ENCODE measurements at places on chromosomes 3 and 15.

GRCh38 chr15:101406526-101407195, 82.8 kb downstream of the PCSK6 start:
- DNase-seq, result no peak

DNA sequence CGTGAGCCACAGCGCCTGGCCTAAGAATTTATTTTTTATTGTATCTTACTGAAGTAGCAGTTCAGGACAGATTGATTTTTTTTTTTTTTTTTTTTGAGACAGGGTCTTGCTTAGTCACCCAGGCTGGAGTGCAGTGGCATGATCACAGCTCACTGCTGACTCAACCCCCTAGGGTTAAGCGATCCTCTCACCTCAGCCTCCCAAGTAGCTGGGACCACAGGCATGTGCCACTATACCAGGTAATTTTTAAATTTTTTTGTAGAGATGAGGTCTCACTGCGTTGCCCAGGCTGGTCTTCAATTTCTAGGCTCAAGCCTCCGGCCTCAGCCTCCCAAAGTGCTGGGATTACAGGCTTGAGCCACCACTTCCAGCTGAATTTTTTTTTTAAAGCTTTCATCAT, 99.8 kb upstream of the HERC1 start:
- DNase-seq, result no peak

GRCh38 chr3:94028093-94028837, at the start of gene STX19:
TSS of gene STX19 (minus strand) at chr3:94028597. CDS start at chr3:94015269, 13,328 bp downstream.
- no peak for DNase-seq

DNA sequence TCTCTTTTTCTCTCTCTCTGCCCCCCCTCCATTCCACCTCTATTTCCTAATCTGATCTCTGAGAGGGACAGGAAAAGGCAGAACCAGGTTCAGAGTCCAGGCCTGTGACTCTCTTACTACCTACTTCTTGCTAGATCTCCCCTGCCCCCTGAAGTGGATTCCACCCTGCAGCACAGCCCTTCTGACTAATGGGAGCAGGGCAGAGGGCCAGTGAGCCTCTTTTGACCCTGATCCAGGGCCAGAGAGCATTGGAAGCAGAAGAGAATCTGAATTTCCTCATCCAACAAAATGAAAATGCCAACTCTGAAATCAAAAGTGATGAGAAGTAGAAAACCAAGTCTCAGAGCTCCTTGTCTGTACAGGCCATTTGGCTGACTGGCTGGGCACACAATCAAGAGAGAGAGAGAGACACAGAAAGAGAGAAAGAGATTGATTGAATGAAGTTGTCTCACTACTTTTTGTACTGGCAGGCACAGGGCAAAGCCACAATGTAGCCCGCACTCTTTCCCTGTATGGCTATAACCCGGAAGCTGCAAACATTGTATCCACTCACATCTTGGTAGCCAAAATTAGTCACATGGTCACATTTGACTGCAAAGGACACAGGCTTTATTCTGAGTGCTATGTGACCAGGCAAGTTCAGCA, 31.6 kb upstream of the GLCE start:
- DNase-seq, result no peak

- DNase-seq, result no peak
Observed at GRCh38 chr3:79521221-79521848, 246.5 kb downstream of the ROBO1 start.

DNA sequence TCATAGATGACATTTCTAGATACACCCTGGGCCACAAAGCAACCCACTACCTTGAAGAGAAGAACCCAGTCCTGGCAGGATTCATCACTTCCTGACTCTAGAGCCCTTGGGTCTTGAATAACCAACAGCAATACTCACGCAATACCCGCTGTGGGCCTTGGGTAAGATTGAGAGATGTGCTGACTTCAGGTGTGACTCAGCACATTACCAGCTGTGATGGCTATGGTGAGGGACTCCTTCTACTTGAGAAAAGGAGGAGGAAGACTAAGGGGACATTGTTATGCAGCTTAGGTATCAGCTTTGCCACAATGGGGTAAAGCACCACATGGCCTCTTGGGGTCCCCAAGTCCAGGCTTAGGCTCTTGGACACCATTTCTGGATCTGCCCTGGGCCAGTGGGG, 14.9 kb downstream of the C3orf33 start:
- no peak for DNase-seq

DNA sequence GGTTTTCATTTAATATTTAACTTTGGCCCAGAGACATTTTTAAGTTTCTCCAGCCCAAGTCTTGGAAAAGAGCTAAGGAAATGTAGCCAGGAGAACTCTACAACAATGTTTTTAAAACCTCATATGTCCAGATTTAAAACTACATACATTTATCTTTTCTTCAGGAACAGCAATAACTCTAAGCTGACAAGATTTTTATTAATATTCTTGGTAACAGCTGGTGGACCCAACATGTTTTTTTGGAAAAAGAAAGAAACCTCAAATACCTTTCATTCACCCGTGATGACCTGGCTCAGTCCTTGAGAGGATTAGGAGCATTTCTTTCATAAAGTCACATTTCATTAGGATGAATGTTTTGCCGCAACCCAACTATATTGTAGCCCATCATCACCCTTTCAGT, 50.4 kb upstream of the CMSS1 start:
- no peak for DNase-seq

DNA sequence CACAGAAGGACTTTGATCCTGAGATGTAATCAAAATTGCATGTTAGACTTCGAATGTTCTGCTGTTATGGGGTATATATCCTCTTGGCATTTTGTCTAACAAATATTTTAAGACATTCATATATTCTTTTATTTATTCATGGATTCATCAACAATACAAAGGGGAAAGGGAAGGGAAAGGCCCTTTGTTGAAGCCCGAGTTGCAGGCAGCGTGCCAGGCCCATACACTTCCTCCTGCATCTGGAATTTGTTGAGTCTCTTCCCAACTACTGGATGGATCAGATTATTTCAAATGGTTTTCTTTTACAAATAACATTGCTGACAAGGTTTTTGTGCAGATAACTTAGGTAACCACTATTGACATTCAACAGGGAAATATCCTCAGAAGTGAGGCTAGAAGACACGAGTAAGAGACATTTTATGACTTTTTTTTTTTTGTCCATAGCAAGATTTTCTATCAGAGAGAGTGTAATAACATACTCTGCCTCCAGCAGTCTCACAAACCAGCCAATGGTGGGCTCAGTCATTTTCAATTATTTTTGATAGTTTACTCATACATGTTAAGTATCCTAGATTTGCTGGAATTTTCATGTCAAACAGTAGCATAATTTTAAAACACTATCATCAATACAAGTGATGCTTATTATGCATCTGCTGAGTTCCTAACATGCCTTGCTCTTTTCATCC, 94.3 kb downstream of the RPL39L start:
- DNase-seq, result no peak

GRCh38 chr3:159904911-159905310, 83.7 kb upstream of the IL12A start:
- no peak for DNase-seq

- no peak for DNase-seq
Observed at GRCh38 chr3:140298569-140299070, 363.6 kb downstream of the CLSTN2 start.
